ENCODE measurements at places on chromosomes 2 and 18. TPM values are rescaled to one million over a fixed set of nuclear protein-coding genes. Genes with fewer than 3 reads are reported as not detected.

The MCEE gene
- total RNA-seq, result 18.1 TPM

The HOXD3 gene
- total RNA-seq, result 0.56 TPM

- no peak for DNase-seq
These were observed 112.1 kb upstream of the SMAD7 start for GRCh38 chr18:49062832-49063226.

GRCh38 chr2:27962006-27962405 is 71.5 kb downstream of the BABAM2 start:
- DNase-seq, result no peak

- no peak for DNase-seq
These were observed 68.0 kb downstream of the COBLL1 start for GRCh38 chr2:164773635-164774034.

DNA sequence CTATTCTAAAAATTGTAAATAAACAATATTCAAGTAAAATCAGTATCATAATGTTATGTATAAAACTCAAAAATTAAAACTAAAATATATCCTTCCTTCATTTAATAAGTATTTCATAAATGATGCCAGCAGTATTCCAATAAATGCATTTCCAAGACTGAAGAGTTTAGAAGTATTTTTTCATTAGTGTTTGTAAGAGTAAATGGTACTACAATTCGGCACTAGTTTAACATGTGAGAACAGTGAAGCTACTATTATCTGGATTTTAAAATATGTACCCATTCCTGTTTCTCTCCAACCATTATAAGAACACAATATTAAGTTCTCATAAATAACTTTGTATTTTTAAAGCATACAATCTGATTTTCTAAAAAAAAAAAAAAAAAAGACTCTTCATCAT is 3.3 kb downstream of the BAZ2B start:
- no peak for DNase-seq

GRCh38 chr2:43041173-43041591 is 185.2 kb downstream of the ZFP36L2 start:
- DNase-seq, result no peak

DNA sequence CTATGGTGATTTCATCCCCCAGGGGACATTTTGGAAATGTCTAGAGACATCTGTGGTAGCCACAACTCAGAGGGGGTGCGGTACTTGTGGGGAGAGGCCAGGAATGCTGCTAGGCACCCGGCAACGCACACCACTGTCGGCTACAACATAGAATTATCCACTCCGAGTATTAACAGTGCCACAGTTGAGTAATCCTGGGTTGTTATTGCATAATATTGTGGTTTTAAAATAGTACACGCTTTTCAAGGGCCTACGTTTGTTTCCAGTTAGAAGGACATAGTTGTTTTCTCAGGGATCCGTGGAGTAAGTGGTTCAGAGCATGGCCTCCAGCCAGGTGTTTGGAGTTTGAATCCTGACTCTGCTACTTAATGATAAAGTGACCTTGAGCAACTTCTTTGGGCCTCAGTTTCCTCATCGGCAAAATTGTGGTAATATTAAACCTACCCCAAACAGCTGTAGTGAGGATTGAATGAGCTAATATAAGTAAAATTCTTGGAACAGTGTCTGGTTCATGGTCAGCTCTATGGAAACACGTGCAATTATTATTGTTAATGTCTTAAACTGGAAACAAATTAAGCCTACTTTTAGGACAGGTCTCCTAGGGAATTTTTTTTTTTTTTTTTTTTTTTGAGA is 24.5 kb downstream of the CYP27A1 start:
- DNase-seq, result no peak

DNA sequence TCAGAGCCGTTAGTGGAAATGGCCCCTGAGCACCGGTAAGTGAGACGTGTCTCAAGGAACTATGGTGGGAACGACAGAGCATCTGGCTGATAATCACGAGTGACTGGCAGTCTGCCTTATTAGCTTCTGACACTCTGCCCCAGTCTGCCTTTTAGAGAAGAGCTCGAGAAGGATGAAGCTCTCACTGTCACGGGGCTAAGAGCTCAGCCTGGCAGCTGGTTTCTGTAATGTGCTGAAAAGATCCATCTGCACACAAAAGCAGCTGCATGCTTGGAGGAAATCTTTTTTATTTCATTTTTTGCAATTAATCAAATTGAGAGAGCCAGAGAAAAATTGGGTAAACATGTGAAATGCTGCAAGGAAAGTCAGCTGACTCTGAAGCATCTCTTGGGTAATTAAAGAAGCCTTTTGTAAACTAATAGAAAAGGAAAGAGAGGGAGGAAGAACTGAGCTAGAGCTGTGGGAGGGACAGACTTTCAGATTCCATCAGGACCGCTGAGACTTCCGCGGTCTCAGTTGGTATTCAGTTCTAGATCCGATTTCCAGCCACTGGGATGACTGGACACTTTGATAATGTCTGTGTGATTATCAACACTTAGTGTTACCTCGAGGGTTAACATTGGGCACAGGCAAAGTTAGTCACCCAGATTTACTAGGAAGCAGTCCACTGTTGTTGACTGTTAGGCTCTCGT is 24.4 kb downstream of the MBP start:
- DNase-seq, result no peak
